NAMALWA (cell line): ENCODE measurements at places on chromosomes 2 and 18.
A peak's percentile ranks its signal among the peaks of the same experiment; 100 is the strongest.

DNA sequence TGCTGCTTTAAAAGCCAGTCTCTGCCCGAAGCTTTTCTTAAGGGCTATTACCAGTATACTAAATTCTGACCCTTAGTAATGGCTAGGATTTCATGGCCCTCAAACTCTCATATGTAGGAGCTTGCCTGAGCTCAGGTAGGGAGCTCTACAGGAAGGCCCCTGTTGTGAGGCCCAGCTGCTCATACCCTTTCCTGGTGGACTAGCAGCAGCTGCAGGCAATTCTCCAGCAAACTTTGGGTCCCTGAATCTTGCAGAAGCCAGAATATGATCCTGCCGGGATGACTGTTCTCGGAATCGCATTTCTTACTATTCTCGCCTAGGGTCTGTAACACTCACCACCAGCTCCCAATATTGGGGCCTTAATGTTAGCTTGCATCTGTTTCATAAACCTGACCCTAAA is 106.4 kb upstream of the SERTAD2 start:
- DNase-seq = no peak

DNA sequence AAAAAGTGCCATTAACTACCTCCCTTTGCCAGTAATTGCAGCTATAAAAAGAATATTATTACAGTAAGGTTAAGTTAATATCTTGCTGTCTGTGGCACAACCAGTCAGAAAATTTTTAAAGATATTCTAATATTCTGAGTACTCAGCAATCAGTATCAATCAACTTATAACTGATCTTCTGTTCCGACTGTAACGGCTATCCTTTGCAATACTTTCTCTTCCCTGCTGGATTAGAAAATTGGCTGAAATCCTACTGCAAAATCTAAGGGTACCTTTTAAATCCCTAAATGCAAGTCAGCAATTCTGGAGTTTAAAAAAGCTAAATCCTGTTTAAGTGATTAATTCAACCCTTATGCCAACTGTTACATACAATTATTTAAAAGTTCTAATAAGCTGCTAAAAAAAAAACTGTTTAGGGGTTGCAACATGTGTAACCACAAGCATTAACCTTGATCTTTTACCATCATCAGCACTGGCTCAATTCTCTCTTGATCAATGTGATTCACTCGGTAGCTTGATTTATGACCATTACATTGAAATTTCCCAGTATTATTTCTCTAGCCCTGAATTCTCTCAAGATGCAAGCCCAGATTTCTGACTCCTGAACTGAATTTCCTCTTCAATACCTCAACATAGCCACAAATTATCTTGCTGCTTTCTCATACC is 20.5 kb downstream of the GAREM1 start:
- no peak for DNase-seq

- no peak for DNase-seq
Measured at GRCh38 chr2:36545871-36546416, 52.0 kb downstream of the FEZ2 start.

DNA sequence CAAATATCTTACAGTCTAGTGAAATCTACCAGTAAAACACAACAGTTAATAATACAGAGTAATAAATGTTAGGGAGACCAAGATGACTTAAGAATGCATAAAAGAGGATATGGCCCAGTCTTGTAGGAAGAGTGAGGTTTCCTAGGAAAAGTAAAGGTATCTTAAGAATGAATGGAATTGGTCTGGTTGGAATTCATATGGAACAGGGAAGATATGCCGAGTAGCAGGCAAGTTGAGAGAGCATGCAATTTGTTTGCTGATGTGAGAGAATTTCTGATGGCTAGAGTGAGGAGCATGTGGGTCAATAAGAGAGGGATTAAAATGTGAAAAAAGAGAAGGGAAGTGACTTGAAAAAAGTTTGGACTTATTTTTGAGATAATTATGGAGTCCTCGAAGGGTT is 512.9 kb upstream of the ZEB2 start:
- DNase-seq = no peak

DNA sequence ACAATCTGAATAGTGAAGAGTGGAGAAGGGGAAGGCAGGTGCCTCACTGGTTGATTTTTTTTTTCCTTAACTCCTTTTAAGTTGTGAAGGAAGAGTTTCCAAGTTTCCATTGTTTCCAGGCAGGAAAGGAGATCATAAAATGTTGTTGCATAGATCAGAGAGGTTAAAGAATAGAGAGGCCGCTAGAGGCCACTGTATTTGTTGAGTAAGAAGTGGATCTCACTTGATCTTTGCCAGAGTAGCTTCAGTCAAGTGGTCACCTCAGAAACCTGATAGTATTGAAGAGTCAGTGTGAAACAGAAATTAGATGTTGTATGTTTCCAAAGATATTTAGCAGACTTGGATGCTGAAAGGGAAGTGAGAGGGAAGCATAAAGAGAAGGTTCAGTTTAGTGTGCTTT is 17.6 kb downstream of the CTNNA2 start:
- peak; percentile 4 for DNase-seq

DNA sequence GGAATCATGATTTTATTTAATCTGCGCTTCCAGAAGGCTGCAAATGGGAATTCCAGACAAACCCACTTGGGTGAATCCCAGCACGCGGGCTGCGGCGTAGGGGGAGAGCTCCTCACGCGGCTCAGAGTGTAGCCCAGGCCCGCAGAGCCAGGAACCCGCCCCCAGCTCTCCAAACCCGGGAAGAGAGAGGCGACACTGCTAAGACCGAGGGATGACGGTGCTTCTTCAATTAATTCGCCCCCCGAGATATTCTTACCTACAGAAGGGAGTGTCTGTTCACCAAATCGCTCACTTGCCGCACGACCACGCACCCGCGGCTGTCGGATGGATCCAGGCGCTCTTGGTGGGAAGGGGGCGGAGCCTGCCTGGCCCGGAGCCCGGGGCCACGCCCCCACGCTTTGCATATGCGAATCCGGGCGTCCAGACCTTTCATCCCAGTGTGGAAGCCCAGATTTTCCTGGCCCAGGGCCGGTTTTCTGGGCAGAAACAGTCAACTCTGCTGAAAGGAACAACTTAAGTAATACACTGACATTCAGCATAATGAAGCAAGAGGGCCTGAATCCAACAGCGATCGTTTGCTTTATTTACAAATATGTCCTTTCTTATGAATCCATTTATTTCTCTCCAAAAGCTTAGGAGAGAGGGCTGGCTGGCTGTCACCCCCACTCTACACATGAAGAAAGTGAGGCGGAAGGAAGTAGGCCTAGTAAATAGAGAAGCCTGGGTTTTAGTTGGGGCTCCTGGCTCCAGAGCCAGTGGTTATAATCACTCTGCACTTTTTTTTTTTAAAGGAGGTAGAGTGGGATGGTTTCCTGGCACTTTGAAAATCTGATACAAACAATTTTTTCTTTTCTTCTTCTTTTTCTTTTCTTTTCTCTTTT is at the start of gene SLC19A3:
SLC19A3 (minus strand) TSS at position 342 of the 881 bp plus-strand sequence. CDS start 15,710 bp downstream, outside the sequence.
- no peak for DNase-seq

GRCh38 chr2:202049092-202049728 is 15.6 kb downstream of the FZD7 start:
- no peak for DNase-seq

GRCh38 chr2:98778741-98779483 is 48.0 kb upstream of the MGAT4A start:
- DNase-seq = no peak

GRCh38 chr2:150483532-150483931 is 3.9 kb downstream of the RND3 start:
- DNase-seq = no peak

GRCh38 chr18:37435150-37435867 is 130.3 kb downstream of the CELF4 start:
- no peak for DNase-seq
